ENCODE measurements at places on chromosomes 2 and 18.

DNA sequence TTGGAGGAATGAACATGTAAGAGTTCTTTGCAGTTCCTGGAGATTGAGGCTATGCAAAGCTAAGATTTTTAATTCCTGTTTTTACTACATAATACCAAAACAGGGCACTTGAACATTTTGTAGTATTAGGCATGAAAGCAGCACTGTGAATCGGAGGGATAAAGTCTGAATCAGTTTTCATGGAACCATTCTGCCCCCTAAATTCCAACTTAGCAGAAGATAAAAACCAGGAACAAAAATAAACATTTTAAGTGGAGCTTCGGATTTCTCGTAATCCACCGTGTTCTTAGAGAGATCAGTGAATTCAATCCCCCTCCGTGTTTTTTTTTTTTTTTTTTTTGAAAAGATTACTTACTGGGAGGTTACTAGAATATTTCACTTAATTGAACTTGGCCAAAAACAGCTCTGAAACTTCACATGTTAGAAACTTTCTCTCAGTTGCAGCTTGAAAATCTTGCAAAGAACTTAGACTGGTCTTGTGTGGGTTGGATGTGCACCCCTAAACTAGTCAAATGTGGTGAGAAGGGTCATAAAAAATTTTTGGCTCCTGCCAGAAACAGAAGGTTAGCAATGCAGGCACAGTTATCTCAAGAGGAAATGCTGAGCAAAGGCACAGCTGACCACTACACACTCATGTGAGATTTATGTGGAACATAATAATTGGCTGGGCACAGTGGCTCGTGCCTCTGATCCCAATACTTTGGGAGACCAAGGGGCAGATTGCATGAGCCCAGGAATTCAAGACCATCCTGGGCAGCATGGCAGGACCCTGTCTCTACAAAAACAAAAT, 145.4 kb upstream of the RNF152 start:
- no peak for DNase-seq

DNA sequence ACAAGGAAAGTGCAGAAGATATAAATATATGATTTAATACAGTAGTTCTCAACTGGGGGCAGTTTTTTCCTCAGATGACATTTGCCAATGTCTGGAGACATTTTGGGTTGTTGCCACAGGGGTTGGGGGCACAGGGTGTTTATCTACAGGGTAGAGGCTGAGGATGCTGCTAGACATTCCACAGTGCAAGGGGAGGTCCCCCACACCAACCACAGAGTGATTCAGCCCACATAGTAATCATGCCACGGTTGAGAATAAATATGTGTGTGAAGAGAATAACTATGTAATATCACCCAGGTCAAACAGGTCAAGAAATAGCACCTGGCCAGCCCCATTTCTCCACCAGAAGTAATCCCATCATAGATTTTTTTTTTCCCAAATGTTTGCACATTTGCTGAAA, 17.9 kb downstream of the DYSF start:
- DNase-seq = no peak

DNA sequence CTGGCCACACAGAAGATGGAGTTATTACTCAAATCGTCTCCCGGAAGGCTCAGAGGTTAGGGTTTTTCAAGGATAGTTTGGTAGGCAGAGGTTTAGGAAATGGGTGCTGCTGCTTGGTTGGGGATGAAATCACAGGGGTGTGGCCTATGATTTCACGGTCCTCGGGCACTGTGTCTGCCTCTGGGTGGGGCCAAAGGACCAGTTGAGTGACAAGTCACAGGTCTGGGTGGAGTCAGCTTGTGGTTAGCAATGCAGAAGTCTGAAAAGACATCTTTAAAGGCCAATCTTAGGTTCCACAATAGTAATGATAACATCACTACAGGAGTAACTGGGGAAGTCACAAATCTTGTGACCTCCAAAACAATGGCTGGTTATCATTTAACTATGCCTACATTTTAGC, 387.8 kb downstream of the ZNF521 start:
- DNase-seq = peak; percentile 78

DNA sequence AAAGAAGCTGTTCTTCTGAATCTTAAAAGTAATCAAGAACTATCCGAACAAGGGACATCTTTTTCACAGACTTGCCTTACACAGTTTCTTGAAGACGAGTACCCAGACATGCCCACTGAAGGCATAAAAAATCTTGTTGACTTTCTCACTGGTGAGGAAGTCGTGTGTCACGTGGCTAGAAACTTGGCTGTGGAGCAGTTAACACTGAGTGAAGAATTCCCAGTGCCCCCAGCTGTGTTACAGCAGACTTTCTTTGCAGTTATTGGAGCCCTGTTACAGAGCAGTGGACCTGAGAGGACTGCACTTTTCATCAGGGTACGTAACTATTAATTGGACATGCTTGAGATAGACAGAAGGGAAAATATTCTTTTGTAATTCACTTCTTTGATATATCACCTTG, 2.4 kb downstream of the MRPL44 start:
- DNase-seq = no peak

- no peak for DNase-seq
Measured at GRCh38 chr2:239178954-239179353, 221.9 kb downstream of the HDAC4 start.

GRCh38 chr2:43130548-43130875, 95.9 kb downstream of the ZFP36L2 start:
- no peak for DNase-seq

DNA sequence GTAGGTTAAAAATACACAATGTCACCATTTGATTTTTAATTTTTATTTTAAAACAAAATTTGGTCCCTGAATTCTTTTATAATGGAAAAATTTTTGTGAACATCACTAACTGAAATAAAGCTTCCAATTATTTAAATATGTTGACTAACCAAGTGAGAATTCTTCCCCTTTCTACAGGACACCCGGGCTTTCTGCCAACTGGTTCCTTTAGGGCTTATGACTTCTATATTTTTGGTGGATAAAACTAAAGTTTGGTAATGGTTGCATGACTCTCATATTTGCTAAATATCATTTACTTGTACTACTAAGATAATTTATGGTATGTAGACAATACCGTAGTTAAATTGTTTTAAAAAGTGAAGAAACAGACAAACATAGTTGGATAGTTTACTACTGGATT, 291.0 kb upstream of the DOK6 start:
- DNase-seq = no peak

GRCh38 chr2:100887713-100888495, 68.0 kb downstream of the NPAS2 start:
- no peak for DNase-seq

GRCh38 chr2:208036357-208036756, 11.0 kb upstream of the PLEKHM3 start:
- no peak for DNase-seq

GRCh38 chr2:61662990-61663389, 124.8 kb upstream of the XPO1 start:
- no peak for DNase-seq

DNA sequence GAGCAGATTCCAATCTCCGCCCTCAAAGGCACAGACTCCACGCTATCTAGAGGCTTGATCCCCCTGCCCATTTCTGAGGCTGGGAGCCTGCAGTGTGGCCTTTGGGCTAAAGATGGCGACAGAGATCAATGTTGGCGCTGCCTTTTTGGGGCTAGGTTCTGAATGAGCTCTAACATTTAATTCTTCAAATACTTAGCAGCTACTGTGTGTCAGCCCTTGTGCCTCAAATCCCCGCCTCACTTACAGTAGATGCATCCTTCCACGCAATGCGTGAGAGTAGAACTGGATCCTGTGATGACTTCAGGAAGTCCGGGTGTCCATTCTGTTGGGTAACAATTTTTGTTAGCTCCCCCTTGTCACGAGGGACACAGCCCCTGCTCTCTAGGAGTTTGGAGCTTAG, 12.4 kb downstream of the IL1F10 start:
- peak; percentile 63 for DNase-seq

Measured in hematopoietic multipotent progenitor cell treated with erythropoietin and hydrocortisone succinate and interleukin-3 and kit ligand, for 6 days (in vitro differentiated cells).